Omental fat pad (tissue), 4 donors: ENCODE measurements at places on chromosomes 4 and X. TPM values are rescaled to one million over a fixed set of nuclear protein-coding genes. Genes with fewer than 3 reads are reported as not detected.
A peak's percentile ranks its signal among the peaks of the same experiment; 100 is the strongest.

LRAT gene
- total RNA-seq = not detected

GRCh38 chr4:101762025-101762424 lies 28.5 kb upstream of the BANK1 start:
- DNase-seq = no peak

- no peak for DNase-seq
Measured at GRCh38 chrX:23436875-23437274, 102.2 kb downstream of the PTCHD1 start.

GRCh38 chr4:6493658-6494304 lies 21.4 kb upstream of the PPP2R2C start:
- no peak for DNase-seq

DNA sequence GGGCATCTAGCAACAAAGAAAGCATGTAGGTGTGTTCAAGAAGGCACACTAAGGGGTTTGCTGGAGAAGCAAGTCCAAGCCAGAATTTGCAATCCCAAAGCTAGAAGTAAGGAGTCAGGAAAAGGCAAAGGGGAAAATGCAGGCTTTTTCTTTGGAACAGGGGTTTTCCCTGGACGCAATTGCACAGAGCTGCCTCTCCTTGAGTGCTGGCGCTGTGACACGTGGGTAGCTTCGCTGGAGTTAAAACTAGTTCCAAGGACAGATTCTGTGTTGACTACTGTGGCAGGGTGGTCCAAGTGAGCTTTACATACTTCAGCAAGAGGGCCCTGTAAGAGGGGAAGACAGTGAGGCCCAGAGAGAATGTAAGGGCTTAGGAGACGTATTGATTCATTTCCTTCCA lies 277.1 kb downstream of the ADGRA3 start:
- DNase-seq = no peak

NUP54 gene
- 50.1 TPM for total RNA-seq

- no peak for DNase-seq
Measured at GRCh38 chrX:19870710-19871490, 16.5 kb downstream of the SH3KBP1 start.

GRCh38 chr4:177092807-177093206 lies 216.9 kb upstream of the NEIL3 start:
- no peak for DNase-seq

GTPBP6 gene
- 35.3 TPM for total RNA-seq

FAM241A gene
- total RNA-seq = 37.4 TPM

- DNase-seq = no peak
Measured at GRCh38 chr4:165379678-165380064, 863 bp downstream of the CPE start.

NPNT gene
- total RNA-seq = 17.7 TPM

- no peak for DNase-seq
Measured at GRCh38 chrX:13386636-13387035, 66.8 kb upstream of the ATXN3L start.

- DNase-seq = no peak
Measured at GRCh38 chr4:21184788-21185187, 484.5 kb downstream of the PACRGL start.

PNMA6F gene
- total RNA-seq = not detected

DNA sequence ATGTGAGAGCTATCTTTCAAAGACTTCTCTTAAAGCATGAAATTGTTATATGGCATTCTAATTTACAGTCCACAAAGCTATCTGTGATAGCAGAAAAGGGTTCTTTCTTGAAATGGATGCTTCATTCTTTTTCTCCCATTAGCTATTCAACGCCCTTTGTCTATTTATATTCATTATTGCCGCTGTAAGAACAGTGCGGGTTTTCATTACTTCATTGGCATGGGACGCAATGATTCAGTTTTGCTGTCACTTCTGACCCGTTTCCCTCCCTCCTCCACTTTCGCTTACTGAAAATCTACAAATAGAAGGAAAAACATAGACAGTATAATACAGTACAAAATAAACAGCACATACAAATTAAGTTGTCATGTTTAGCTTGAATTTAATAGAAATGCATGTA lies 394.6 kb downstream of the PCDH7 start:
- no peak for DNase-seq

COQ2 gene
- 10.4 TPM for total RNA-seq

GRCh38 chr4:183471946-183472708 lies 27.7 kb downstream of the CDKN2AIP start:
- DNase-seq = peak; percentile 100

DNA sequence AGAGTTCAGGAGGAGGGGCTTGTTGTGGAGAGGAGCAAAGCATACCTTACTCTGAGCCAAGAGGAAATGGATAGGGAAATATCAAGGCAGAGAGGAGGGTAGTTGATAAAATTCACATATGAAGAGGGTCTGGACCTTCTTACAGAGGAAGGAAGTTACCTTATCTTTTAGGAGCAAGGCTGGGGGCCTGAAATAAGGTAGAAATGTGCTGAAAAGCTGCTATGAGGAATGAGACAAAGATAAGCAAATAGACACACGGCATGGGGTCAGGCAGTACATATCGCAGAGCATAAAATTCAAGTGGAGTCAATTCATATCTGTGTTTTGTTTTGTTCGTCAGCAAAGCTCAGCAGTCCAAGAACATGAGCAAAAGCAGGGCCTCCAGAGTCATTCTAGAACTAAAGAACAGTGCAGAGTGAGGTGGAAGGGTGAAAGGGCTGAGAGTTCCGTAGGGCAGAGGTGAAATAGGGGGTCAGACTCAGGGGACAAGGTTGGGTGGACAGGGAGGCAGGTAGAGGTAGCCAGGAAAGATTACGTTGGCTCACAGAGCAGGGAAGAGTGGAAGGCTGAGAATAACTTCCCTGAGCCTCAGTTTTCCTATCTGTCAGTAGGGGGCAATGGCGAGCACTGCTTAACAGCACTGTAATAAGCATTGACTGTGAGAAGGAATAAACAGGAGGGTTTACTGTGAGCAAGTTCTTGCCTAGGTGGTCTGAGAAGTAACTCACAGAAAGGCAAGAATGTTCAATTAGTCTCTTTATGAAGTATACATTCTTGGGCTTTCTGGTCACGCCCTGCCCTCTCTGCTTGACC lies 9.2 kb downstream of the VSIG4 start:
- no peak for DNase-seq

ENAM gene
- total RNA-seq = not detected

DMP1 gene
- total RNA-seq = not detected

- no peak for DNase-seq
Measured at GRCh38 chr4:21893136-21893535, 55.4 kb downstream of the KCNIP4 start.

DNA sequence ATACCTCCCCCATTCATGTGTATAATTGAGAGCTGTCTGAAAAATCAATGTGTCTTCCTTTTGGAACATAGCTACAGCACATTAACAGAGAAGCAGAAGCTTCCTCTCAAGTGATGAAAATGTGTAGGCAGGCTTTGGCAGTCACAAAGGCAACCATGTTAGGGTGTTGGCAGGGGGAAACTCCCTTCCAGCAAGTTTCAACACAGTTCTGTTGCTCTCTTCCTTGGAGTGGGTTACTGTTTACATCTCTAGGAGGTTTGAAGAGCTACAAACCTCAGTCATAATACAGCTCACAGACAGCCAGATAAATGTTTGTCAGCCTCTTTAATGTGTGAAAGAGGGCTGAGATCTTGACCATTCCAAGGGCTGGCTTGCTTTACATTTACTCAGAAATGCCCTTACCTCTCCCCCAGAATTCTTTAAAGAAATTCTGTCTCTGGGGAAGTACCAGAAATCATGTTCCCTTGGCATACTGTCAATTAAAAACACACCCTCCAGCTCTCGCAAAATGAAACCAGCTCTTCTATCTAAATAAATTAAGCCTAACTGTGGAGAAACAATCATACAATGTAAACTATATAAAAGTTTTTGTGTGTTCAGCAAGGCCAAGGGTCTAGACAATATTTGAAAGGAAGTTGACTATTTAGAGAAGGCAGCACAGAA lies 18.9 kb downstream of the ZBTB33 start:
- DNase-seq = no peak

NLRP2B gene
- total RNA-seq = not detected

CLGN gene
- 0.19 TPM for total RNA-seq

GRCh38 chrX:12360383-12360782 lies 222.1 kb downstream of the FRMPD4 start:
- DNase-seq = no peak

DNA sequence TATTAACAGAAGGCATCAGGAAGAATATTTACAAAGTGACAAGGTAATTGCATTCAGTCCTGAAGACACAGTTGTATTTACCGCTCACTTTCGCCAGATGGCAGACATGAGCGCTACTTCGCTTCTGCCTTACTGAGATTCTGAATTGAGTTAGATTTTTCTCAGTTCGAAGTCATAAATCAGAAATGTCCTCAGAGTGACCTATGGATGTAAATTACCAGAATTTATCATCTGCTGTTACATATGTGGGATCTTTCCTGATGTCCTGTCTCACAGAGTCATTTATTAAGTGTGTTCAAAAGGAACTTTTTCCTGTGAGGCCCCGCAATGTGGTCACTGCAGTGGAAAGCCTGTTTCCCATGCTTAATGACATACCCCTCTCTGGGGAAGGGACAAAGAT lies 97.3 kb upstream of the DCLK2 start:
- no peak for DNase-seq

DNA sequence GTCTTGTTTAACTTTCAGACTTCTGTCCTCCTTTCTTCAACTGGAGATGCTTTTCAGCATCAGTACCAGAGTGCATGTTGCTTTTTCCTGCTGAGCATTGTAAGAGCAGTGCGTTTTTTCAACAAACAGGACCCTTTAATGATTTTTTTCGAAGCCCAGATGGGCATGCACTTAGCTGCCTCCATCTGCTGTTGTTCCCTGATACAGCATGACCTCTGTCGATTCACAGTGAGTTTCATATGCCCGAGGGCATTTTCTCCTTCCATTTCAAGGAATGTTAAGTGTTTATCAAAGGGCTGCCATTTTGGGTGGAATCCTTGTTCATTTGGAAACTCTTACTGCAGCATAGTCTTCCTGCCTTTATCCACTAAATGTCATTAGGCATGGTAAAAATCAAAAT lies 428.6 kb downstream of the DTHD1 start:
- DNase-seq = no peak

DNA sequence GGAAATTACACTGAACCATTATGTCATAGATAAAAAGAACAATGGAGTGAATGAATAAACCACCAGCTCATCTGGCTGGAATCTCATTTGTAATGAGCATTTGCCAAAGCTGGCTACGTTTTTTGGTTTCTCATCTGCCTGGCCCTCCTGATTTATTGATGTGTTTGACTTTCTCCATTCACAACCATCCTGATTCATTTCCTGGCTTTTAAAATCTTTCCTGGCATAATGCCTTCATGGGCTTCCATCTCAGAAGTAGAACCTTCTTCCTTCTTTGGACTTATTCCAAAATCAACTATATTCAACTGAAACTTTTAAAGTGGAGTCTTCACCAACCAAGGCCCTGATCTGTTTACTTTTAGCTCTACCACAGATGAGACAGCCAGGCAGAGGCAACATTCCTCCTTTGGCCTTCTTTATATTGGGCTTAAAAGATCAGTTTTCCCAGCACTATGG lies 36.0 kb upstream of the ARSJ start:
- no peak for DNase-seq

DNA sequence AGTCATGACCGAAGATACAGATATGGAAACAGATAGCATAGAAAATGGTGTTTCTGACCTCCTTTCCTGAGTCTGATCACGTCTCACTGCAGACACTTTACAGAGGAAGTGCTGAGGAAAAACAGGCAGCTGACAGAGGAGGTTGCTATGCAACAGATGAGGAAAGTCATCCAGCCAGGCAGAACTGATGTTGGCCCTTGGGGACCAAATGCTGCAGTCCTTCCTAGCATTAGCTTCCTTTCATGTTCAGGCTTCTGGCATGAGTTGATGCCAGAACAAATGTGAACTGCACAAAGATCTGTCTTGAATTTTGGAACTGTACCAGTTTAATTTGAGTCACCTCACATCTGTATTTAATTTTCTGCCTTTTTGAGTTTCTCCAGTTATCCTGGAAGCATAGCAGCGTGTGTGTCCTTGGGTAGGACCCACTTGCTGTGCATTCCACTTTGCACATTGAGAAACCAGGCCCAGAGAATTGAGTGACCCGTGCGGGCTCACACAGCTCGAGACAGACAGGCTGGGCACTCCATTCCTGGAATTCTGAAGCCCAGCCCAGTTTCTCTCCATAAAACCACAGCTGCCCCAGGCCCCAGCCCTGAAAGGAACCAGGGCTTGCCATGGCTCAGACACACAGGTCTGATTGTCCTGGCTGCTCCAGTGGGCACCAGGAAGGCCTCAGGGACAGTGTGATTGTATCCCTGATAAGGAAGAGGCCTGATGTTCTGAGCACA lies 1.4 kb upstream of the MAGED1 start:
- no peak for DNase-seq

GRCh38 chrX:13357925-13358324 lies 38.1 kb upstream of the ATXN3L start:
- DNase-seq = no peak

DNA sequence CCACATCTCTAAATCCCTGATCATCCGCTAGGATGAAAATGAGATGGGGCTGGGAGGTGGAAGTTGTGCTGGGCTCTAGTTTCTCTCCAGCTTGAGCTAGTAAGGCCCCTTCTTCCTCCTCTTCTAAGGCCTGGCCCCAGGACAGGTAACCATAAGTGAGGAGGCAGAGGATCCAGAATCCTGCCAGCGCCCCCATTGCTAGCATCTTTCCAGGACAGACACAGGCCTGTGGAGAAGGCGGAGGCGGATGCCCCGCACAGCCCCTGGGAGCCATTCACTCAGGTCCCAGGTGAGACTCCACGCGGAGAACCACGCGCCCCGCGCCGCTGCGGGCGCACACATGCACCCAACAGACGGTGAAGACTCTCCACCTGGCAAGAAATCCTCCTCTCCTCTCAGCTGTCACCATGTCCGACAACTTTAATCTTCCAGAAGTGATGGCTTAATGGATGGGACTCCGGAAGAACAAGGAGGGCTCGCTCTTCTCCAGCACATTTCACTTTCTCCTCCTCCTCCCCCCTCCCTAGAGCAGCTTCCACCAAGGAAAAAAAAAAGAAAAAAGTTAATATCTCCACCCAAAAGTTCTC lies 793 bp downstream of the ARSJ start:
- DNase-seq = no peak

DDX53 gene
- total RNA-seq = not detected

GRCh38 chrX:129790808-129791207 lies 11.1 kb downstream of the SASH3 start:
- DNase-seq = no peak

DNA sequence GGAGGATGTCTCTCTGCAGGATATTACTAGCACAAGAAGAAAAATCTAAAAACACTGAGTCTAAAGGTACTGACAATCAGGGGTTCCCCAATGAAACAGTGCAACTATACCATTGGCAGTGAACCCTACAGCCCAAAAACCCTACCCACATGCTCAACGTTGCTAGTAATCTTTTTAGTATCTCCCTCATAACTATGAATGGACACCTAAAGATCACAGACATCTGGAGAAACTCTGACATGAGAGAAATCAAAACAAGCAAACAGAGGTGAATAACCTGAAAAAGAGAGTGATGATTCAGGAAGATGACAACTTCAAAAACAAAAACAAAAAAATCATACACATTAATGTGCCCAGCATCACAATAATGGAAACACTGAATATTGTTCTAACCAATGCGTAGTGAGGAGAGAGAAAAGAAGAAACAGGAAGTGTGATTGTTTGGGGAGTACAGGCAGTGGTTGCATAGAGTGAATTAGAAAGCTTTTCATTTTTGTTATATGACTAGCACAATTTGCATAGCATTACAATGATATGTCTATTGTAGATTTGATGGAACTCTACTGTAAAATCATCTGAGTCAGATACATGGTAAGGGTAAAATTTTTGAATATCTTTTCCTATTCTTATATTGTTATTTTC lies 78.9 kb upstream of the FMR1 start:
- no peak for DNase-seq

CT45A2 gene
- not detected for total RNA-seq

- no peak for DNase-seq
Measured at GRCh38 chr4:134189480-134189879, 12.1 kb downstream of the PABPC4L start.

GRCh38 chrX:69298466-69299140 lies 133.3 kb upstream of the PJA1 start:
- no peak for DNase-seq
